ENCODE measurements at places on chromosomes 11 and 22. TPM values are rescaled to one million over a fixed set of nuclear protein-coding genes. Genes with fewer than 3 reads are reported as not detected.

DNA sequence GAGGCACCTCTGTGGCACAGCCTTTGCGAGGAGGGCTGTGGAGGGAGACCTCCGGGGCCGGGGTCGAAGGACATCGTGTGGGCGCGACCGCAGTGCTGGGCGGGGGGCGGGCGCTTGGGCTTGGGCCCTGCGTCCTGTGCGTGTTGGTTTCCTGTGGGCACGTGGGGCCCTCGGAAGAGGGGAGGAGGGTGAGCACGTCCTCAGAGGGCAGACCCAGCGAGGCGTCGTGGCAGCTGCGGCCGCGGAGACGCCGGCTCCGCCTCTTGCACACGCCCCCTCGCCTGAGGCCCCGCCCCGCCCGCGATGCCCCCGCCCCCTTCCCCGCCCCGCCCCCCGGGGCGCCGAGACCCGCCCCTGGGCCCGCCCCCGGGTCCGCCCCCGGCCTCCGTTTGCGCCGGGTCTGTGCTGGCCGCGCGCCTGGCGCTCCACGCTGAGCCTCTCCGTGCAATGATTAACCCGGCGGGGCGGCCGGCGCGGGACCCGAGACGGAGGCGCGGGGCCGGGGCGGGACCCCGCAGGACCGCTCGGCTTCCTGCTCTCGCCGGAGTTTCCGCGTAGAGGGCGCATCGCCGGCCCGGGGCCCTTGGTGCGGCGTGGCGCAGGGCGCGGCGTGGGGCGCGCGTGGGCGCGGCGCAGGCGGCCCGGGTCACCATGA is at the start of gene PRR5:
PRR5 (plus strand) TSS at position 381 of the 655 bp plus-strand sequence; CDS start at position 652, 271 bp downstream.
- H3K27me3 ChIP-seq, result no peaks in the 10 kb centered on the region
- H3K36me3 ChIP-seq, result no peaks in the 10 kb centered on the region
- DNase-seq, result peak; percentile 51
- H3K4me3 ChIP-seq, result peak within 1 kb of the TSS; percentile 84
- peaks cover 13% of the 10 kb centered on the region for H3K4me1 ChIP-seq

DNA sequence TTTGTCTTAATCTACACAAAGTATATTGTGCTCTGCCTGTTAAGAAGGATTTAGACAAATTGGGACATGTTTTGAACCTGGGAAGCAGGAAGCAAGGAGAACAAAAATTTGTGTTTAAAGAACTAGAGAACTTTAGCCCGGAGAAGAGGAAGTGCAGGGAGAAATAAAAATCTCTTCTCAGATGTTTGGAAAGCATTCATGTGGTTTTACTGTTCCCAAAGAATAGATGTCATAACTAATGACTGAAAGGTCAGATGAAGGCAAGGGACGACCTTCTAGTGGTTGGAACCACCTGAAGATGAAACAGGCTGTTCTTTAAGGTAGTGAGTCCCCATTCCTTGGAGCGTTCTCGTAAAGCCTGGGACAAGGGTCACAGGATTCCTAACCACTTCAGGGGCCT is 38.3 kb downstream of the IRAG1 start:
- H3K27ac ChIP-seq, result peak overlapping the region; percentile 100
- H3K27me3 ChIP-seq, result no peaks in the 10 kb centered on the region
- H3K4me1 ChIP-seq, result peaks cover 100% of the 10 kb centered on the region
- no peaks in the 10 kb centered on the region for H3K36me3 ChIP-seq
- DNase-seq, result peak; percentile 41

- DNase-seq, result no peak
- H3K27me3 ChIP-seq, result no peaks in the 10 kb centered on the region
- H3K4me1 ChIP-seq, result no peaks in the 10 kb centered on the region
- H3K36me3 ChIP-seq, result no peaks in the 10 kb centered on the region
These were observed 11.8 kb downstream of the C11orf96 start for GRCh38 chr11:43954241-43954640.

DNA sequence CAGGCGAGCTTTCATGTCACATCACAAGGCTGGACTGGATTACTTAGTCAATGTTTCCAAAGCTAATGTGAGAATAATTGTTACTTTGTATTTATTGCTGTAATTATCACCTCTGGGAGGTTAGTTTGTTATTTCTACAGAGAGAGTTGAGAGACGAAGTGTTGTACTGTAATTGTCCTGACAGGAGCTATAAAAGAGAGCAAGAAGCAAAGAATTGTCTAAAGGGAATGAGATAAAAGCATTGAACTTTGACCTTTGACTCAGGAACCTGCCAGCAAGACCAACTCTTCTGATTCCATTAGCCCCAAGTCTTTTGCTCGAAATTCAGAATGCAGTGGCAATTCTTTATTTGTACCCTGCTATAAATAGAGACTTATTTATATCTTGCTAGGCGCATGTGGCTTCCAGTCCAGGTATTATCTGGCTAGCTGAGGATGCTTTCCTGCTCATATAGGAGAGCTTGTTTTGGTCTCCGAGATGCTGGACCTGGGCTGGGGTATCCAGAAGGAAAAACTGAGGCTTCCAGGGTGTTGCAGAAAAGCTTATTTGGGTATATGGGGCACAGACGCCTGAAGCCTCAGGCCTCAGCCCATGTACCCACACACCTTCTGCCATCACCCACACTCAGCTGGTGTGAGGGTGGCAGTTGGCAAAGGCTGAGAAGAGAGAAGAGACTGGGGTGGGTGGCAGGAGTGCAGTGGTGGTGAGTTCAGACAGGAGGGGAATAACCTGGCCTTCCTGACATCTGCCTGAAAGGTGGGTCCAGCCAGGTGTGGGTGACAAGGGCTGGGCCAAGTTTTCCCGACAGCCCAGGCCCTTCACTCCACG is 40.7 kb downstream of the SYT13 start:
- no peak overlapping the region for H3K27ac ChIP-seq
- H3K36me3 ChIP-seq, result no peaks in the 10 kb centered on the region
- H3K27me3 ChIP-seq, result no peaks in the 10 kb centered on the region
- DNase-seq, result no peak
- H3K4me3 ChIP-seq, result no peak overlapping the region
- H3K4me1 ChIP-seq, result no peaks in the 10 kb centered on the region

Gene MS4A15
- total RNA-seq, result 1.5 TPM

DNA sequence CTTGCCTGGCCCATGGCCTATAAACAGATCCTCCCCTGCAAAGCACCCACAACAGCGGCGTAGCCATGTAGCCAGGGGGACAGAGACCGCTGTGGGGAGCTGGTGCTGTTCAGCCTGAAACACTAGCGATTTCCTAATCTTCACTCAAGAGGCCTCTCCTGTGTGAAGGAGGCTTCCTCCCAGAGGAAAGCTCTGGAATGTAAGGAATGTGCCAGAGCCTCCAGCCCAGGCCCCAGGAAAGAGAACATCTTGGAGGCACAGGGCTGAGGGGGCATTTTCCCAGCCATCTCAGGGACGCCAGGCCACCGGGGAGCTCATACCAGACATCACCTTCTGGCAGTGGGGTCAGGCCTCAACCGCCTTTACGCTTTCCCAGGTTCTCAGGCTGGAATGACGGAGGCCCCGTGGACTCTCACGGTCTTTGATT is 24.0 kb downstream of the MIAT start:
- no peaks in the 10 kb centered on the region for H3K4me1 ChIP-seq
- no peaks in the 10 kb centered on the region for H3K27me3 ChIP-seq
- H3K27ac ChIP-seq, result no peak overlapping the region

Gene RFPL3
- total RNA-seq, result not detected

DNA sequence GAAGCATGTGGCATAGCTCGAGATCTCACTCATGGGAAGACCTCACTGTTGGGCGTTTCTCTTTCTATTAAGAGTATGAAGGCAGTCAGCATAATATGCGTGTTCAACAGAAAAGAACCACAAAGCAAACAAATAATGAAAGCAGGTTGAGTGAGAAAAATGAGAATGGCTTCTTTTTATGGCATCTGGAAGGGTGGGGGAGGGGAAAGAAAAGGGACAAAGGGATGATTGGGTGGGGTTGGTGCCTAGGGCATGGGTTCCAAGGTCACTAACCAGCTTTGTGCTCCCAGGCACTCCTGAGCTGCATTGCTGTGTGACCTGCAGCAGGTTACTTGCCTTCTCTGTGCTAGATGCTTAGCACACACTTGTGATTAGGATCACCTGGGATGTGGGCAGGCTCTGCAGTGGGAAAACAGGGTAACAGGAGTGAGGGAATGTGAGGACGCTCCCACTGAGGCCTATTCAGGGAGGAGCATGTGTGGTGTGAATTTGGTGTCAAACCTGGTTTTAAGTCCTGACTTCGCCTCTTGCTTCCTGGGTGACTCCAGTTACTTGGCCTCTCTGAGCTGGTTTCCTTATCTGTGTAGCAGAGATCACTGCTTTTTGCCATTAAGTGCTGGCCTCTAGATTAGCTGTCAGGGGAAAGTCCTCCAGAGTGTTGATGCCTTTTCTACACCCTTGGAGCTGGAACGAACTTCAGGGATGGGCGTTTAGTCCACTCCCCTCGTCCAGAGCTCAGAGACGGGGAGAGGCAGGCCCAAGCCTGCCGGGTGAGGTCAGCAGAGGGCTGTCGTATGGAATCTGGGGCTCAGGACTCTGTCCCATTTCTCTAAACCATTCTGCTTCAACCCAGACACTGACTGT is 74.8 kb downstream of the KIAA1671 start:
- H3K36me3 ChIP-seq, result peaks cover 4% of the 10 kb centered on the region
- no peak overlapping the region for H3K4me3 ChIP-seq
- H3K27me3 ChIP-seq, result no peaks in the 10 kb centered on the region
- peak overlapping the region; percentile 42 for H3K27ac ChIP-seq
- DNase-seq, result no peak

DNA sequence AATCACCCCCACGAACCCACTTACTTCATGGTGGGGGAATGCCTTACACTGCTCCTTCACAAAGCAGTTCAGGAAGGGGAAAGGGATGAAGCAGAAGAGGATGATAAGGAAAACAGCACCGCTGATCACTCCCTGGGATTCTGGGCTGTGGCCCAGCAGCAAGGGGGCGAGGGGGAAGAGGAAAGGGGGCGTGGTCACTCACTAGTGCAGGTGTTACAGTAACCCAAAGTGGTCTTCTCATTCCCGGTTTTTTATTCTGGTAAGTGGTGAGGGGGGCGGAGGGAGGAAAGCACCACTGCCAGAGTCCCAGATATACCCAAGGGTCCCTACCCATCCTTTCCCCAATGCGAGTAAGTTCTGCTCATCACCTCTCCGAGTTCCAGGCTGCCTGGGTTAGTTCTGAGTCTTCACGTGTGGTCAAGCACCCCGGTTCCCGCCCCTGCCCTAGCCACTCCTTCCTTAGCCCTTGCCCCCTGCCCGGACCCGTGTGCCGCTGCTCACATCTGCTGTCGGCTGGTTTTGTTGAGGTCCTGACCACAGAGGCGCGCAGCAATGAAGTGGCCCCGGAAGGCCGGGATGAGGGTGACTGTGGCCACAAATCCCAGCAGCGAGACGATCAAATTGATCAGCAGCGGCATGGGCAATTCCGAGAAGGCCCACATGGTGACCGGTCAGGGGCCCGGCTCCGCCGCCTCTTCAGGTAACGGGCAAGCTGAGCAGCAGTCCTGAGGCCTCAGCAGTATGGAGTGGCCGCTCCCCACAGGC is 477 bp downstream of the DPAGT1 start:
- no peak for DNase-seq
- H3K36me3 ChIP-seq, result peaks cover 25% of the 10 kb centered on the region
- H3K4me1 ChIP-seq, result peaks cover 37% of the 10 kb centered on the region
- peak overlapping the region; percentile 96 for H3K27ac ChIP-seq

DNA sequence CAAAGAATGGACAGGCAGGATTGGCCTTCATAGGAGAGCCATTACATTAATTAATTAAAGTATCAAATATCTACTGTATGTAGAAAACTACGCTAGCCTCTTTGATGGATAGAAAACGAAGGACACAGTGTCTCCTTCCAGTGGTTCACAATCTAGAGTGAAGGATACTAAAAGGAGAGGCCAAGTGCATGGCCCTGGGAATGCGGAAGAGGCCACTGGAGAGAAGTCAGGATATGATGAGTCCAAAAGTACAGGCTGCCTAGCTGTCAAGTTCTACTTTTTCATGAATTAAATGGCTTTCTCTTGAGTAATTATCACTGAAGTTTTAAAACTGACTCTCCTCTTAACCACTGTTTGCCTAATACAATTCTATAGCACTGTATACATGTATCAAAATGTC is 41.9 kb downstream of the ATG16L2 start:
- no peaks in the 10 kb centered on the region for H3K36me3 ChIP-seq
- DNase-seq, result no peak
- no peak overlapping the region for H3K27ac ChIP-seq
- no peaks in the 10 kb centered on the region for H3K4me1 ChIP-seq
- H3K4me3 ChIP-seq, result no peak overlapping the region
- H3K27me3 ChIP-seq, result no peaks in the 10 kb centered on the region

Gene TOMM22
- total RNA-seq, result 136 TPM

- no peaks in the 10 kb centered on the region for H3K4me1 ChIP-seq
- no peak overlapping the region for H3K4me3 ChIP-seq
- no peak overlapping the region for H3K27ac ChIP-seq
- no peaks in the 10 kb centered on the region for H3K36me3 ChIP-seq
These were observed 29.1 kb upstream of the KRTAP5-6 start for GRCh38 chr11:1667906-1668305.

DNA sequence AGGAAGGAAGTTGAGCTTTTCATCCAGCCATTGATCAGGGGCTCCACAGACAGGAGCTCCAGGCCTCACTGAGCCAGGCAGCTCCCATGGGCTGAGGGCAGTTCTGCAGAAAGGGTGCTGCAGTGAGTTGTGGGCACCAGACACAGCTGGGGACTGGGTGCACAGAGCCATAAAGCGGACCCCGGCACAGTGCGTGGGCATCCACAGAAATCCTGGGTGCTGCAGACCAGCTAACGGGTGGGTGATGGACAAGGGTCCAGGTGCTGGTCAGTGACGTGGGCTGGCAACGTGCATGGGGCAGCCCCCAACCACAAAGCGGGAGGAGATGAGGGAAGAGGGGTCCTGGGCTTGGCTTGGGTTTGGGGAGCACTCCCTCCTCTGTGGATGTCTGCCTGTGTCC is 19.4 kb upstream of the GAL start:
- no peaks in the 10 kb centered on the region for H3K36me3 ChIP-seq
- no peaks in the 10 kb centered on the region for H3K27me3 ChIP-seq
- DNase-seq, result no peak
- H3K4me3 ChIP-seq, result no peak overlapping the region
- H3K4me1 ChIP-seq, result no peaks in the 10 kb centered on the region
- no peak overlapping the region for H3K27ac ChIP-seq

DNA sequence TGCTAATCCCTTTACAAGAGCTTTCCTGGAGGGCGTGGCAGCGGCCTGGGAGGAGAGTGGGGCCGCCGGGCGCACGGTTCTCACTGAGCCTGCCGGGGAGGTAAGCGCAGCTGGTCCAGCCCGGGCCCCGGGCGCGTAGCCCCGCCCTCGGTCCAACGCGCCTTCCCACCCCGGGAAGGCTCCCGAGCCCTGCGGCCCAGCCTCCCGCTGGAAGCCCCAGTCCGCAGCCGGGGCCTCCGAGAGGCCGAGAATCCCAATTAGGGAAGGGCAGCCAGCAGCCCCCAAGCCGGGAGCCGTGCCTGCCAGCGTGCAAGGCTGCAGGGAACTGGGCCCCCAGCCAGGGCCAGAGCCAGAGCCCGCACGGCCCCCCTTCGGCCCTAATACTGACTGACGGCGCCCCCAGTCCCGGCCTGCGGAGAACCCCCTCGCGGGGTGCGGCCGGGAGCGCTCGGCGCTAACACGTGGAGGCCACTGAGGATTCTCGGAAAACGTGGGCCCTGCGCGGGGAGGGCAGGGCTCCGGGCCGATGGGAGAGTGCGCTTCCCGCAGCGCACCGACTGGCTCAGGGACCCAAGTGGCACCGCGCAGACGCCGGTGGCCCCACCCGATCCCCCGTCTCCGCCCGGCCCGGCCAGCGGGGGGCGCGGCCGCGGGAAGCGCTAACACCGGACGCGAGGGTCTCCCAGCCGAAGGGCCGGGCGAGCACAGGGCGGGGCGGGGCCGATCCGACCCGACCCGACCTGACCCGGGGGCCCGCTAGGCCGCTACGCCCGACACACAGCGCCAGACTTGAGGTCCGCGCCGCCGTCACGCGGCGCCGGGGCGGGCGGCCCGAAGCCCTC is 5.7 kb downstream of the ZFTA start:
- no peaks in the 10 kb centered on the region for H3K27me3 ChIP-seq
- H3K4me1 ChIP-seq, result peaks cover 10% of the 10 kb centered on the region
- no peak overlapping the region for H3K4me3 ChIP-seq

Gene SAA2
- 5.2 TPM for total RNA-seq

- no peaks in the 10 kb centered on the region for H3K27me3 ChIP-seq
- no peaks in the 10 kb centered on the region for H3K36me3 ChIP-seq
These were observed 23.0 kb downstream of the PAX6 start for GRCh38 chr11:31788085-31788484.

Data from HCT116 (cell line).